Stimulated activated CD4-positive, alpha-beta T cell treated with anti-CD3 and anti-CD28 coated beads, Interleukin-2, amount 100 ng/mL, for 4 hours (primary cell): ENCODE measurements at places on chromosomes 5 and 9.

- DNase-seq: no peak
Measured at GRCh38 chr9:20611691-20612287, 10.5 kb downstream of the MLLT3 start.

GRCh38 chr5:57537811-57538210, 55.2 kb upstream of the ACTBL2 start:
- no peak for DNase-seq

DNA sequence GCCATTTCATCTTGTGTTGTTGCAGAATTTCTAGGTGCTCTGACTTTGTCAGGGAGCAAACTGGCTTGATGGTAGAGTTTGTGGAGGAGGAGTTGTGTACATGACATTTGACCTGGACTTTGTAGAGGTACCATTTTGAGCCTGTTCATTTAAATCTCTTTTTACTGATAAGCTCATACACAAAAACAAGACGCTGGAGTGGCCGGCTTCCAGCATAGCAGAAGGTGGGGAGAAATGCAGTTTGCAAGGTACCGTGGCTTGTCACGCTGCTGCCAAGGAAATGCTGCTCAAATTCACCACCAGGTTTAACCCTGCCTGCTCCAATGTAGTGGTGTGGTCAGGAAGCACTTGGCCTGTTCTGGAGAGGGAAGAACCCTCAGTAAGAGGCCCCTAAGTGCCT, 18.9 kb upstream of the IQGAP2 start:
- DNase-seq: no peak

- DNase-seq: no peak
Measured at GRCh38 chr5:57777174-57777581, 294.6 kb upstream of the ACTBL2 start.

- DNase-seq: no peak
Measured at GRCh38 chr5:83095163-83095956, 18.0 kb downstream of the XRCC4 start.

GRCh38 chr5:68618501-68618900, 402.9 kb downstream of the PIK3R1 start:
- no peak for DNase-seq

- DNase-seq: no peak
Measured at GRCh38 chr9:137520614-137521404, 29.4 kb downstream of the PNPLA7 start.

DNA sequence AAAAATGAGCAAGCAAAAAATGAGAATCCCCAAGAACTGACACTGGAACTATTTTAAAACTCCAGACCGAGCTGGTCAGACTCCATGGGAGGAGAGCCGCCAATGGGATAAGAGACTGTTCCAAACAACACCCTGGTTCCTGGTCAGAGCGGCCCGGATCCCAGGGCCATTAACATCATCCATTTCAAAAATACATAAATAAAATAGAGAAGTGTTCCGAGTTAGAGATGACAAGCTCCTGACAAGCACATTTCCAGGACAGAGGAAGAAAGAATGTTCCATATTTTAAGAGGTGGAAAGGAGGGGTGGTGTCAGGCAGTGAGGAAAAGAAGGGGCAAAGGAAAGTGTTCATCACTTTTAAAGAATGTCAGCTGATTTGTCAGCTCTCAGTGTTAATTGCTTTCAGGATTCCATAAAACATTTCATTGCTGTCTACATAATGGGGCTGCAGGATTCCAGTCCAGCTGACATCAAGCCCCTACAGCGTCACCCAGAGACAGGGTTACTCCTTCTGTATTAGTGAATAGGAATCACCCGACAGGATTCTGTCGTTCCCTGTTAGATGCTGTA, 202.5 kb upstream of the TRIM32 start:
- no peak for DNase-seq

- DNase-seq: no peak
Measured at GRCh38 chr9:109048822-109049221, 35.5 kb upstream of the CTNNAL1 start.

GRCh38 chr9:15576350-15577050, 23.7 kb downstream of the CCDC171 start:
- DNase-seq: no peak

- no peak for DNase-seq
Measured at GRCh38 chr5:55731848-55732247, 6.0 kb upstream of the DDX4 start.

DNA sequence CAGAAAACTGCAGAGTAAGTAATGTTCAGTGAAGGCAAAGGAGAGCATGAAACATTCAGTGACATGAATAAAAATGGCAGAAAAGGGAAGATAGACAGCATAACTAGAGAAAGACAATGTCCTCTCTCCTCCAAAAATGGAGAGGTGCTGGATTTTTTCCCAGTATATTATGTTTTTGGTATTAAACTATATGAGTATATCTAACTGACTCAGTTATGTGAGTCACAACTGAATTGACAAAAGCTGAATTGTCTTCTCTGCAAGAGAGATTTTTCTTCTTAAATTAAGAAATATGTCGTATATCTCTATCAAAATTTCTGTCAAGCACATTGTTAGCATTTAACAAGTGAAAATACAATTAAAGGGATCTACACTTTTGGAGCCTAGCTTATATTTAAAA, 375.1 kb downstream of the CHSY3 start:
- DNase-seq: no peak

- DNase-seq: no peak
Measured at GRCh38 chr5:131983244-131983771, 28.1 kb downstream of the ACSL6 start.

DNA sequence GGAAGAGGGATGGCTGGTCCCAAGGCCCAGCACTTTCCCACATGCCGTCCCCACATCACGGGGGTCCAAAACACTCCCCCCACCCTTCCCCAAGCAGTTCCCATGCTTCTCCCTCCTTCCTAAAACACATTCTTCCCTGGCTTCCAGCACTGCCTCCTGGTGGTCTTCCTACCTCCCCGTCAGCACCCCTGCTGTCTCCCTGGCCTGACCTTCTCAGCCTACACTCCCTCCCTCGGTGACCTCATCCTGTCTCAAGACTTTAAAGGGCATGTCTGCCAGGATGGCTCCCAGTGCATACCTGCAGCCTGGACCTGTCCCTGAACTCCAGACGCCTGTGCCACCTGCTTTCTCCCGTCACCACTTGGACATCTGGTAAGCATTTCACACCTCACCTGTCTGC, 4.3 kb upstream of the NCS1 start:
- no peak for DNase-seq

DNA sequence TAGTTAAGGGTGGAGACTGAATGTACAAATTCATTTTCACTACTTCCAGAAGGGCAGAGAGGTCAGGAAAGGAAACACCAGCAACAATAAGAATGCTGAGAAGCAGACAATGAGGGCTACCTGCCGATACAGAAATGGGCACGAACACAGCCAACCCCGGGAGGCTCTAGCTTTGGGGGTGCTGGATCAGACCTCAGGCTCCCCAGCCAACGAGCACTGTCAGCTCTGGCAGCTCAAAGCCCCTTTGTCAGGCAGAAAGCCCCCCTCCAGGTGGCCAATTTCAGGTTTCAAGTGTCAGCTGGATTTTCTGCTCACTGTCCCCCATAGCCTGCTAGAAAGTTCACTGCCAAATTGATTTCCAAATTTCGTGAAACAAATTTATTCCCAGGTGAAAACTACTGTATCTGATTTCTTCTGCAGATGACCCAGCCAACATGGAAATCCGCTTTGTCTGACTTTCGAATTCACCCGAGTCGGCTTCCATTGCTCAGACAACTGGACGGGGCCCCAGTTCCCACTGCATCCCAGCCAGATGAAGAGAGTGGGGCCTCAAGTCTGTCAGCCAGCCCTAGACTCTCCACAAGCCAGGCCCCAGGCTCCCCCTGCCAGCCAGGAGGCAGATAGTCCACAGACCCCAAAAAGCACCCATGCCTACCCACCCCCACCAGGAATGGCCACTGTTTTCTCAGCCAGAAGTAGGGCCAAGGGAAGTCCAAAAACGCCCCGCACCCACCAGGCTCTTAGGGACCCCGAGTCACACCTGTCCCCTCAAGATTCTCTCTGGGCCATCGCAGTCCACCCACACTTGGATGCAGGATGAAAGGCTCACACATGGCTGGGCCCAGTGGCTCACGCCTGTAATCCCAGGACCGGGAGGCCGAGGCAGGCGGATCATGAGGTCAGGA, 96.5 kb upstream of the PHYKPL start:
- DNase-seq: no peak

GRCh38 chr5:78326930-78327329, 32.4 kb upstream of the AP3B1 start:
- DNase-seq: no peak
